COR-L47 (cell line): ENCODE measurements at places on chromosomes 3 and 15.

DNA sequence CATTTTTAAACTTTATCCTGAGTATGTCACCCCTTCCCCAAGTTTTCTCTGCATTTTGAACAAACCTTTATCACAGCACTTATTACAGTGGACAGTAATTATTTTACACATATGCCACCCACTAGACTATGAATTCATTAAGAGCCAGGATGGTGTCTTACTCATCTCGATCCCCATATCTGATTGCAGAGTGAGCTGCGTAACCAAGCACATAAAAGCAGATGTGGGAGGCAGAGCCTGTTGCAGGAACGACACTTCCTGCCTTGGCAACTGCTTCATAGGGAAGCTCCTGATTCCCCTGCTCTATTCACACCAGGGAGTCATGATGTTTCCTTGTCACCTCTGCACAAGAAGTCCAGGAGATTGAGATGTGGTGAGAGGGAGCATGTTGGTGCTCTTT lies 91.1 kb downstream of the MINAR1 start:
- no peak for DNase-seq

- no peak for DNase-seq
These were observed 107.1 kb upstream of the TSC22D2 start for GRCh38 chr3:150300852-150301517.

- DNase-seq, result no peak
These were observed 19.8 kb upstream of the NUDT16 start for GRCh38 chr3:131361464-131362421.

GRCh38 chr15:98690272-98690950 lies 42.1 kb downstream of the IGF1R start:
- no peak for DNase-seq

DNA sequence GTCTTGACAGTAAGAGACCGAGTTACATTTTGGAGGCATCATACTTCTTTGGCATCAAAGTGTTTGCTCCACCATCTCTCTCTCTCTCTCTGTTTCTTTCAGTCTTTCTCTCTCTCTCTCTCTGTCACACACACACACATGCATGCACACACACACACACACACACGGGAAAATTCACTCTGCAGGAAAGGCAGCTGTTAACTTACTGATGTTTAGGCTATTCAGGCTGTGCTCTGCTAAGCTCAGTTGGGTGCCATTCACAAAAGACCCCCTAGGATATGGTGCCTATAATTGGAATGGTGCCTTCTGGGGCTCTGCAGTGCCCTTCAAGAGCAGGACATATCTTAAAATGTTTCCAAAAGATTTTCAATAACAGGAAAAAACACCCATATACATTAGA lies 78.2 kb downstream of the KCNH8 start:
- peak; percentile 7 for DNase-seq

DNA sequence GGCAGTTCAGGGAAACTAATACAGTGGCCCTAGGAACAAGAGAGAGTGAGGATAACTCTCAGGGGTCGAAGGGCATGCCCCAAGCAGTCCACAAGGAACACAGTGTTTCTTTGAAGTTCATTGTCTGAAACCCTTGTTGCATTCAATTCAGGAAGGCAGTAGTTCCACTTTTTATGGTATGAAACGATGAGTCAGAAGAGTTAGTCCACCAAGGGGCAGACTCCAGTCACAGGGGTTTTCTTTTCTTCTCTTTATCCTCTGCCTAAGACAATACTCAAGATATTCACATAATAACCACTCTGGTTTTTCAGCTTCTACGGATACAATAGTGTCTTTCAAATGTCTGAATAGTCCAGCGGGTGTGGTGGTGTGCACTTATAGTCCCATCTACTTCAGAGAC lies 23.7 kb upstream of the TICRR start:
- DNase-seq, result no peak

DNA sequence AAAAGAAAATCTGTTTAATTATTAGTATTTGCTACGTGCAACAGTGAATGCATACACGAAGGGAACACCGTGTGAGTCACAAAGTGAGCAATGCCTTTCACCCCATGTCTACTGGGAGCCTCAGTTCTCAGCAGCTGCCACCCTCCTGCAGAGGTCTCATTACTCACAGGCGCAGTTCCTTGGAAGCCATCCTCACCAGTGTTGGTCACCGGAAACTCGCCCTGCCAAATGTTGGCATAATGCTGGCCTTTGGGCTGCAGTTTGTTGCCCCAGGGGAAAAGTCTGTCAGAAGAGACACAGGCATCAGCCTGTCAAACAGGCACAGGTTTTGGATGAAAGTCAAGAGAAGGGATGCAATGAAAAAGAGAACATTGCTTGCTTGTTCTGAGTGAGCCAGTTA lies 50.1 kb downstream of the SUMF1 start:
- no peak for DNase-seq

- no peak for DNase-seq
These were observed 144.1 kb downstream of the CD47 start for GRCh38 chr3:107946700-107947099.

- no peak for DNase-seq
These were observed 20.4 kb upstream of the FGF12 start for GRCh38 chr3:192747746-192748145.

DNA sequence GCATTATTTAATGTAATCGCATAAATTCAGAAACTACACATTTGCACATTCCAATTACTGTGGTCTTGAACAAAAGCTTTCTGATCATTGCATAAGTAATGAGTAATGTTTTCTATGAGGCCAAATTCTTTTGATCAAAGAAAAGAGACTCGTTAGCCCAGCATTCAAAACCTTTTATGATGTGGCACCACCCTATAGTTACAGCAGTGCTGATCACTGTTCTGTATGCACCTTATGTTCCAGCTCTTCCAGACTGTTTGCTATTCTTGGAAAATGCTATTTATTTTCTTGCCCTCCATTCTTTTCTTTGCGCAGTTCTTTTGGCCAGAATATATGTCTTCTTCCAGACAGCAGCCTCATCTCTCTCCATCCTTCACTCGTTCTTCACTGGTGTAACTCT lies 42.3 kb downstream of the MAP3K13 start:
- peak; percentile 25 for DNase-seq

DNA sequence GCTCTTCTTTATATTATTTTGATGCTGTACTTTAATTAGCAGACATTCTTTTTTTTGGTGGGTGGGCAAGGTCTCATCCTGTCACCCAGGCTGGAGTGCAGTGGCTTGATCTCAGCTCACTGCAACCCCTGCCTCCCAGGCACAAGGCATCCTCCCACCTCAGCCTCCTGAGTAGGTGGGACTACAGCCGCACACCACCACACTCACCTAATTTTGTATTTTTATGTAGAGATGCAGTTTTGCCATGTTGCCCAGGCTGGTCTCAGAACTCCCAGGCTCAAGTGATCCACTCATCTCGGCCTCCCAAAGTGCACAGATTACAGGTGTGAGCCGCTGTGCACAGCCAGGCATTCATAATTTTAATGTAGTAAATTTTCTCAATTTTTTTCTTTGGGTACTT lies 608.1 kb downstream of the ZNF385D start:
- no peak for DNase-seq

- peak; percentile 81 for DNase-seq
These were observed 20.1 kb upstream of the SFMBT1 start for GRCh38 chr3:53065841-53066480.

- DNase-seq, result no peak
These were observed 42.7 kb downstream of the ITGA11 start for GRCh38 chr15:68389041-68389930.

GRCh38 chr15:64502551-64502950 lies 42.2 kb downstream of the ZNF609 start:
- no peak for DNase-seq

DNA sequence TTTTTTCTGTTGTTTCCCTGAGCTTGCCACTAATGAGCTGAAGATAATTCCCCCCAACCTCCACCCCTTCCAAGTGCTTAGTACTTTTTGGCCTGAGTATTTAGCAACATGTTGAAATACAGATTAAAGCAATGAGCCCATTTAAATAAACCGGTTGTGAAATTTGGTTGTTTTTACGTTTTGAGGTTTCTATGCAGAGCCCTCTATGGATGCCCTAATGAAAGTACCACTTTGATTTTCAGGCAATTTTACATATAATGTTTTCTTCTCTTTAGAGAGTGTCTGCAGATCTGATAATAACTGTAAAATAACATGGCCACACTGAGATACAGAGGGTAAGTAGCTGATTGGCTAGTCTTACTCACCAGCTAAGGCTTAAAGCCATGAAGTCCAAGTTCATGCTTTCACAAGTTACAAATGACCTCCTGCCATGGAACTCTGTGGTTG lies 139.4 kb upstream of the SLC7A14 start:
- DNase-seq, result no peak

DNA sequence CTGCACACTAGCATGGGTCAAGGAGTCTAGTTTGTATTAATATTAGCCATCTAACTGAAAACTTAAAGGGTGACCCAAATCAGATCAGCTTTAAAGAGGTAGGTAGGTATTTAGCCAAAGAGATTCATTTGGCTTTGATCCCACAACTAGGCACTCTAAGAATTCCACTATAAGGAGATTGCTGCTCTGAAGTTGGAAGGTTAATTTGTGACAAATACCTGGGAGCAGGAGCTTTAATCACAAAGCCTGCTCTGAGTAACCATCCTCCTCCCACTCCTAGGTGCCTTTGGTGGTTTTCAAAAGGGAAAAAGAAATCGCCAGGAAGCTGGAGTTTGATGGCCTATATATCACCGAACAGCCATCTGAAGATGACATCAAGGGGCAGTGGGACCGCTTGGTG lies 120.3 kb upstream of the CHRM5 start:
- DNase-seq, result no peak

DNA sequence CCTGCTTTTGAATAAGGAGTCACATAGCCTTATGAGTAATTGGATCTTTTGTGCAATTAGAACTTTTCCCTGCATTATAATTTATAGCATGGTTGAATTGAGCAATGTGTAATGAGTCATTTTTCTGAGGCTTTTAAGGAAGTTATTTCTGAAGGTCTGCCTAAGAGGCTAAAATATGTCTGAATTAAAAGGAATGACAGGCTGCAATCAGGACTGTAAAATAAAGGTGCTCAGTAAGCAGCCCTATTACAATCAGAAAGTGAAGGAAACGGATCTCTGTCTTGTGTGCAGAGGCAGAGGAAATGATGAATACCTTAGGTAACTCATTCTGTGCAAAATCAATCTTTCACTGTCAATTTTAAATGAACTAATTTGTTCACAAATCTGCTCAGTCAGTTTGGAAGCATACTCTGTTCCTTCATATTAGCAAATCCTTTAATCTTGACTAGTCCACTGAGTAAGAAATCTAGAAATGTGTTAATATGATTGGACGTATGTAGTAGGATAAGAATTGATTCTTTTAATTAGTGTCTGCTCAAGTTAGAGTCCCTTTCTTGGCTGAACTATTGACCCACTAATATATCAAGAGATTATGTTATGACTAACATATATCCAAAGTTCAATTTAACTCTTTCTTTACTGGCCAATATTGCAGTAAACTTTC lies 290.1 kb downstream of the ZIC1 start:
- no peak for DNase-seq

DNA sequence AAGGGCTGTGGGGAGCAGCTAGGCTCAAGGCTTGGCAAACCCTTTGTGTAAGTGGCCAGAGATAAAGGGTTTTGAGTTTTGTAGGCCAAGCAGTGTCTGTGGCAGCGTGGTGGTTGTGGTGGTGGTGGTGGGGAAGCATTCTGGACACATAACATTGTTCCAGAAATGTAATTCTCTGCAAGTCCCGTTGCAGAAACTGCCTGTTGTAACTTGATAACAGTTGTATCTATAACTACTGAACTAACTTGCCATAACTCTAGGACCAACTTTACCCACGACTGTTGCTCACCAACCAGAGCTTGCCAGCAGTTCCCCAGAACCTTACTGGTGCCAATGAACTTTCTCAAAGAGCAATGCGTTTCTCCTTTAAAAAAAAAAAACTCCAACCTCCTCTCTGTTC lies 18.1 kb upstream of the TMEM40 start:
- no peak for DNase-seq

DNA sequence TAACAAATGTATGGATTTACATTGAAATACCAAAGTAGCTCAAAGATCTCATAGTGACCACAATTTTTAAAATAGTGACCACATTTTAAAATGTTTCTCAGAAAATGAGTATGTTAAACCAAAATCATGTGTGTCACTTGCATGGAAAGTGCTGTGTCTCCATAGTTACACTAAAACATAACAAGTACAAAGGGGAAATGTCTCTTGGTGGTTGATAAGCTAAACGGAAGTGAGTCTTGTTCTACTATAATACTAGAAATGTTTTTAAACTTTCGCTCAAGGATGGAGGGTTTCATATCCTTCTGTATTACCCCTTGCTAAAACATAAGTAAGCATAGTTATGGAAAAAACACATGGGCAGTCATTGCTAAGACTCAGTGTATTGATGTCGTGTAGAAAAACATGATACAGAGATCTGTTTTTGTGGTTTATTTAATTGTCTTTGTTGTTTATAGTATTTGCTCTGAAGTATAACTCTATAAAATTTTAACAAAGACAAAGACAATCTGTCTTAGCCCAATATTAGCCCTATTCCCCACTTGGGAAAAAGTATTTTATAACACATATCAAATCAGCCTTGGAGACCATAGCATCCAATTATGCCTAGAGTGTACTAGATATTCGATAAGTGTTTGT lies 27.0 kb upstream of the DENND4A start:
- DNase-seq, result no peak

GRCh38 chr15:48996276-48996675 lies 32.6 kb upstream of the SHC4 start:
- no peak for DNase-seq

DNA sequence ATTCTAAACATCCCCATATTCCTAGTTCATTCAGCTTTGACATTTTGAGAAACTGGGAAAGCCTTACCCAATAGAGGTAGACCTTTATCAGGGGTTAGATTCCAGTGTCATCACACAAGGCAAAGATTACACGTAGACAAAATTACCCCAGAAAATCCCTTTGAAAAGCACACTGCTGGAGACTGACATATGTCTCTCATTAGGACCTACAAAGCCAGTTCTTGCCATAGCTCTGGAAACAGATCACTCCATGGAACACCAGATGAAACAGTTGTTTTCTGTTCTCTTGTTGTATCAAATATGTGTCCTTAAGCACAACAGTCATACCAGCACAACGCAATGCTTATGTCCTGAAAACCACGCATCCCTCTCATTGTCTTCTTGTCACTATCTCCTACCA lies 44.7 kb downstream of the RARB start:
- no peak for DNase-seq

- no peak for DNase-seq
These were observed 4.2 kb downstream of the UBAP1L start for GRCh38 chr15:65110676-65111292.

- peak; percentile 47 for DNase-seq
These were observed 55.0 kb downstream of the CFAP20DC start for GRCh38 chr3:58994746-58995330.

GRCh38 chr3:41304593-41304992 lies 105.3 kb downstream of the CTNNB1 start:
- DNase-seq, result no peak
